Neuronal stem cell (in vitro differentiated cells): ENCODE measurements at places on chromosomes 5 and 9.

- no peak for DNase-seq
Observed at GRCh38 chr9:109542922-109543321, 44.8 kb upstream of the PTPN3 start.

GRCh38 chr5:153504726-153505125 is 14.3 kb downstream of the GRIA1 start:
- DNase-seq = no peak

DNA sequence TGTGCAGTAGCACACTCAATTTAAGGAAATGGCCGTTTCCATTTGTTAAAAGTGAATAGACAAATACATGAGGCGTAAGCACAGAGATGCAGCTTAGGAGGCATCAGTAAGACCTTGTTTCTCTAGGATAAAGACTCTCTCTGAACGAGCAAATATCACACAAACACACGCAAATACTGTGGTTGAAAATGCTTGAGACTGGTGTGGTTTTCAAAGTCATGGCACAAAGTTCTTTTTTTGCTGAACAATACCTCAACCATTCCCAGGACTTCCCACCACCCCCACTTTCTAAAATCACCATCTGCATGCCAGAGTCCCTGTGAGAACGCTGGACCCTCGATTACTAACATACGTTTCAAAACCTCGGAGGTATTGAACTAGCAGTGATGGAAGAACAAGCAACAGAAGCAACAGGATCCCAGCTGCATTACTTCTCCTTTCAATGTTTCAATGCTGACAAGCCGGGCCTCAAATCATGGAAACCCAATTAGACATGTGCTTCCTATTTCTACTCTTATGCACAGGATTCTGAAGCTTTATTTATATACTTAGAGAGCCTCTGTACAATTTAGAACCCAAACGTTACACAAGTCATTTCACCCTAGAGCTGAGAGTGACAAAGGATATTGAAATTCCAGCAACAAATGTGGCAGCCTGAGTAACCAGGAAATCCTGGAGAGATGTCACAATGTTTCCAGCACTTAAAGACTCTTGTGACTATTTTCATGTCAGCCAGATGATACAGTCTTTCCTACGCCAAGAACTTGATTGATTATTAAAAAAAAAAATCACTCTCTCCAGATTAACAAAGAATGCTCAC is 63.9 kb downstream of the CDC14B start:
- DNase-seq = no peak

GRCh38 chr5:164721116-164721515 is 1215.7 kb downstream of the MAT2B start:
- DNase-seq = no peak
